ENCODE measurements at places on chromosomes 11 and 22.

GRCh38 chr11:113904379-113905101 is at the start of gene HTR3B:
Gene HTR3B, plus strand, starts transcription at chr11:113904796. Its CDS starts 138 bp downstream, at chr11:113904934.
- DNase-seq = no peak

- DNase-seq = no peak
These were observed 97.4 kb downstream of the FDX1 start for GRCh38 chr11:110527146-110527545.

GRCh38 chr22:20033045-20033706 is 12.3 kb downstream of the TANGO2 start:
- DNase-seq = peak; percentile 70

GRCh38 chr11:11387622-11388305 is 34.7 kb upstream of the CSNK2A3 start:
- no peak for DNase-seq

GRCh38 chr22:50551160-50551752 is 5.6 kb downstream of the KLHDC7B start:
- no peak for DNase-seq

DNA sequence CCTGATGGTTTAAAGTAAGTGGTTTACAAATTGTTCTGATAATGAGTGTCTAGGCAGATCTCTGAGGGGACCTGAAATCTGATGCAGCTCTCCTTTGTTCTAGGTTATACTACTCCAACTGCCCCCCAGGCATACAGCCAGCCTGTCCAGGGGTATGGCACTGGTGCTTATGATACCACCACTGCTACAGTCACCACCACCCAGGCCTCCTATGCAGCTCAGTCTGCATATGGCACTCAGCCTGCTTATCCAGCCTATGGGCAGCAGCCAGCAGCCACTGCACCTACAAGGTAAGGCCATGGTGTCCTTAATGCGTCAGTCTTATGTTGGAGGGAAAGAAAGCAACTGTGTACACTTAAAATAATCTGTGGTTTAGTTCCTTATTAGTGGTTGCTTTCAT is 9.9 kb downstream of the EWSR1 start:
- DNase-seq = no peak

GRCh38 chr11:67347964-67348749 is 5.2 kb downstream of the POLD4 start:
- DNase-seq = no peak

GRCh38 chr11:113493206-113493605 is 18.0 kb upstream of the DRD2 start:
- DNase-seq = no peak

DNA sequence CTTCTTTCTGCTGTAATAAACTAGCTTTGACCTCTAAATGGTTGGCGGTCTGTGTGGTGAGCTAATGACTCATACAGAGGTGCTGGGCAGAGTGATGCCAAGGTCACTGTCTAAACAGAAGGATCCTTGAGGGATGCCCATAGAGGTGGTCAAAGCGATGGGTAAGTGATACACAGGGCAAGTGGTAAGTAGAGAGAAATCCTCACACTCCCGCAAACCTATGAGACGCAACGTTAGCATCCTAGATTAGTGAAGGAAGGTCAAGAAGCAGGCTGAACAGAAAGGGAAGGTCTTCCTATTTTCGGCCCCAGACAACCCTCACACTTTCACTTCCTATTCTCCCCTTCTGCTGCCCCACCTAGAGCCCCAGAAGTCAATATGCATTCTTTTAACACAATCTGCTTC is 65.6 kb upstream of the SESN3 start:
- no peak for DNase-seq

GRCh38 chr11:132361011-132361550 is 990.7 kb downstream of the NTM start:
- DNase-seq = no peak

GRCh38 chr11:128692753-128693415 is 988 bp upstream of the FLI1 start:
- peak; percentile 41 for DNase-seq

- no peak for DNase-seq
These were observed 93.2 kb downstream of the NAV2 start for GRCh38 chr11:19805827-19806226.

GRCh38 chr11:103413266-103413888 is 304.2 kb downstream of the DYNC2H1 start:
- no peak for DNase-seq

- DNase-seq = no peak
These were observed 56.6 kb downstream of the LRRC32 start for GRCh38 chr11:76613901-76614300.

DNA sequence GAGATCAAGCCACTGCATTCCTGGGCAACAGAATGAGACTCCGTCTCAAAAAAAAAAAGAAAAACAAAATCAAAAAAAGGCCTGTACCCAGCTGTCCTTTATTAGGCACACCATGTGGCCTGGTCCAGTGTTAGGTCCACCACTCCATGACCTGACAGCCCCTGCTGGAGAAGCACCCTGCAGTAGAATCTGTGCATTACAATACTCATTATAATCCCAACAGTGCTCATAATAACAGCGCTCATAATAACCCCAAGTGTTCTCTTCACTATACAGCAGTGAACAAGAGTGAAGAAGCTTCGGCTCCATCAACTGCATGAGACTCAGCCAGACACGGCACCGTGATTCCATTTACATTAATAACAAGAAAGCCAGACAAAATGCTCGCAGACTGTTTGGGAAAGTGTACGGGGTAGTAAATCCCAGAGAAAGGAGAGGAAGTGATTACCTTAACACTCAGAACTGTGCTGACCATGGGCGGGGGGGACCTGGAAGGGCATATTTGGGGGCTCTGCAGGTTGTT is 8.9 kb upstream of the EHD1 start:
- no peak for DNase-seq

DNA sequence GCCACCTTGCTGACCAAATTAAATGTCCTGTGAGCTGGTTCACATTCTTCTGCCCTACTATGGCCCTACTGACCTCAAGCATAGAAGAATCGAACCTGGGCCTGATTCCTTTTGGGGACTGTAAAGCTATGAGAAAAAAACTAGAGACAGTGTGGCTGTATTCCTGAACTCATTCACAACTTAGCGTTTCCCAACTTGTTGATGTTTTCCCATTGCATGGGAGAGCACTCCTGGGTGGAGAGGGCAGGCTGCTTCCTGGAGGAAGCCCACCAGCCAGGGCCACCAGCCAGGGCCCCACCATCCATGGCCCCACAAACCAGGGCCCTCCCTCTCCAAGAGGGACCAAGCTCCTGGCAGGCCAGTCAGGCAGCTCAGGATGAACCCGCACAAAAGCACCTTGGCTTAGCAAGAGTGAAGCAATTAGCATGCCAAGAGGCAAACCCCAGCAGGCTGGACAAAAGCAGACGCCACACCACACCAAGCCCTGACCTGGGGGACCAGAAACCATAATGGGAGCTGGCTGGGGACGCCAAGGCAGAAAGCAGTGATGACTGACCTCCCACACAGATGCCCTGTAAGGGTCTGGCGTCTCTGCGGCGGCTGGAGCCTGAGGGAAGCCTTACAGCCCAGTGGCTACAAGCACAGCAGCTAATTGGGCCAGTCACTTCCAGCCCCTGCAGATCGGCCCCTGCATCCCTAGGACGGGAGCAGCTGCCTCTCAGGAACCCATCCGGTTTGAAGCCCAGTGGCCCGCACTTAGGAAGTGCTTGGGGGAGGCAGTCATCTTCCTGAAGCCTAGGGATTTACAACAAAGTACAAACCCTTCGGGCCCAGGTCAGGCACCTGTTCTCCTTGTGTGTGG is 2.1 kb downstream of the CERK start:
- no peak for DNase-seq

DNA sequence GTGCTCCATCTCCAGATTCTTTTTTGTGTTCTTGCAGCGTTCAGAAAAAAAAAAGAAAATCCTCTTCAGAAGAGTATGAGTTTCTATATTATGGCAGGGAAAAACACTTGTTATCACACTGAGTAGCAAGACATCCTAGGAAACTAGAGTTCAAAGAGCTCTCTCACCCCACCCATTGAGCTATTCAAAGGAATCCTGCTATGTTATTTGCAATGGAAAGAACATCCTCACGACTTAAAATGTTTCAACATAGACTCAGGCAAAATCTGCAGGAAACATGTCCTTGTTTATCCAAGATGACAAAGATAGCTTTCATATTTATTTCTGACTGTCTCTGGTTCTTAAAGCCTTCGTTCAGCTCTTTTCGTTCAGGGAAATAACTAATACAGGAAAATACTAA is 331.6 kb upstream of the ANO5 start:
- no peak for DNase-seq

DNA sequence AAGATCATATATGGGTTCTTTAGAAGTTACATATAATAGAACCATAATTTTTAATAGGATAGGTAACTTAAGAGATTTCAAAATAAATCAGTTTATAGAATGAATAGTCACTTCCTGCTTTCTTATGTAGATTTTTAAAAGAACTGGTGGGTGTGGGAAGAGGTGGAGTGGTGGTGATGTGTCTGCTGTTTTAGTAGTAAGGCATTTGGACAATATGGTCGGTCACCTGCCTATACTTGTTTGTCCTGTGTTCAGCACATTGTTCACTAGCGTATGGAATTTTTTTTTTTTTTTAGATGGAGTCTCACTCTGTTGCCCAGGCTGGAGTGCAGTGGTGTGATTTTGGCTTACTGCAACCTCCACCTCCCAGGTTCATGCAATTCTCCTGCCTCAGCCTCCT is 39.3 kb downstream of the CCDC81 start:
- no peak for DNase-seq

- DNase-seq = no peak
These were observed 64.5 kb downstream of the DDX10 start for GRCh38 chr11:108729227-108729871.

DNA sequence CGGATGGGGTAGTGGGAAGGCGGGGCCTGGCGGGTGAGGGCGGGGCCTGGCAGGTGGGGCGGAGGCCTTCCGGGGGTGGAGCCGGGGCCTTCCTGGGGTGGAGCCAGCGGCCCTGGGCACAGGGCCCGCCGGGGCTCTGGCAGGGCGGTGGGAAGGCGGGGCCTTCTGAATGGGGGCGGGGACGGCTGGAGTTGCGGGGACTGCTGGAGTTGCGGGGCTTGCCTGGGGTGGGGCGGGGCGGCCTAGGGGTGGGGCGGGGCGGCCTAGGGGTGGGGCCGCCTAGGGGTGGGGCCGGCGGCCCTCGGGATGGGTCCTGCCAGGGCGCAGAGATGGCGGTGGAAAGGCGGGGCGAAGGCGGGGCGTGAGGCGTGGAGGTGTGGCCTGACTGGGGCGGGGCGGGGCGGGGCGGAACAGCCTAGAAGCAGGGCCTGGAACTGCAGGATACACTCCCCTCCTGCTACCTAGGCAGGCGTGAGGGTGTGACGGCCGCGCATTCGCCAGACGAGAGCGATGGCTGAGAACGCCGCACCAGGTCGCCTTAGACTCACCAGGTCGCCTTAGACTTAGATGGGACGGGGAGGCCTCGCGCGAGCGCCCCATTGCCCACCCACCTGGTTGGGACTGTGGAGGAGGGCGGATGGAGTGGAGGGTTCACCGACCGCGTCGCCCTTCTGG is 19.3 kb downstream of the RRP7A start:
- peak; percentile 45 for DNase-seq

DNA sequence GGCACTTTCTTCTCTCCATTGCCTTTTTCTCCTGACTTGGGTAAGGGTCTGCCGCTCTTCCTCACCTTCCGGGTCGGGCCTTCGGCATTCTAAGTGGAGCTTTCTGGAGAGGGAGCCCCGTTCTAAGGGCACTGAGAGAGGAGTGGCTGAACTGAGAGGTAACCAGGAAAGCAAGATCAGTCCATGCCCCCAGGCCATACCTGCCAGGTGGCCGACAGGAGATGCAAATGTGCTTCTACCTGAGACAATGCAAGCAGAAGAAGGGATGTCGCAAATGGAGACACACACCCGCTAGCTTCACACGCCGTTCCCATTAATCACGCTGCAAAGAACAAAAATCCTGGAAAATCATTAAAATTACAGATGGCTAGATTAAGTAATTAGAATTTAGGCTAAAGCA is 156.4 kb upstream of the TBCEL start:
- no peak for DNase-seq

DNA sequence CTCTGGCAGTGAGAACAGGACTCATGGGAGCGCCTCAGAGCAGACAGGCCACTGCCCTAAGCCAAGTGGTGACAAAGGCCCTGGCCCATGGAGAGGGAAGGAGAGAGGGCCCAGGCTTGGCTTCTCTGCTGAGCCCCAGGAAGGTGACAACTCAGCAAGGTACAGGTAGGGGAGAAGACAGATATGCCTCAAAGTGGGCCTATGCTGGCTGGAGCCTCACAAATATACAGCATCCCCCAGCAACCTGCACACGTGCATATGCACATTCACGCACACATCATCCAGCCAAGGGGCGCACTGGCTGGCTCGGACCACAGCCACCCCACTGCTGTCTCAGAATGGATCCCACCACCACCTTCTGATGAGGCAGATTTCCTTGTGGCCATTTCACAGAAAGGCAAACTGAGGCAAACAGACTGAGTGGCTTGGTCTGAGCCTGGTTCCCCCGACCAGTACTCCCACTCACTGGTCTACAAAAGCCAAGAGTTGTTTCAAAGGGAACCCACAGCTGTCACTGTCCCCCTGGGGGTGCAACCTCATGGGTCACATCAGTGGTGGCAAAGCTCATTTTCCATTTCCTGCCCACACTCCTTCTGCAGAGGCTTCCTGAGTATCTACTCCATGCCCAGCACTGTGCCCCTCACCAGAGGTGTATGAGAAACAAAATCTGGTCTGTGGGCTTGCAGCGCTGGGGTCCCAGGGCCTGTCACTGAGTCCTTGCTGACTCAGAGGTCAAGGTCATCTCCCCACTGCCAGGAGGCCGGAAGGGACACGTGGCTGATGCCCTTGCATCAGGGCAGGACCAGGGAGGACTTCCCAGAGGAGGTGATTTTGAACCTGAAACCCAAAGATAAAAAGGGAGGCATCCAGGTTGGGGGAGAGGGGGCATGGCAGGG is 67.3 kb upstream of the PRR5 start:
- DNase-seq = no peak
